ENCODE measurements at places on chromosomes 6 and 20. TPM values are rescaled to one million over a fixed set of nuclear protein-coding genes. Genes with fewer than 3 reads are reported as not detected.

DNA sequence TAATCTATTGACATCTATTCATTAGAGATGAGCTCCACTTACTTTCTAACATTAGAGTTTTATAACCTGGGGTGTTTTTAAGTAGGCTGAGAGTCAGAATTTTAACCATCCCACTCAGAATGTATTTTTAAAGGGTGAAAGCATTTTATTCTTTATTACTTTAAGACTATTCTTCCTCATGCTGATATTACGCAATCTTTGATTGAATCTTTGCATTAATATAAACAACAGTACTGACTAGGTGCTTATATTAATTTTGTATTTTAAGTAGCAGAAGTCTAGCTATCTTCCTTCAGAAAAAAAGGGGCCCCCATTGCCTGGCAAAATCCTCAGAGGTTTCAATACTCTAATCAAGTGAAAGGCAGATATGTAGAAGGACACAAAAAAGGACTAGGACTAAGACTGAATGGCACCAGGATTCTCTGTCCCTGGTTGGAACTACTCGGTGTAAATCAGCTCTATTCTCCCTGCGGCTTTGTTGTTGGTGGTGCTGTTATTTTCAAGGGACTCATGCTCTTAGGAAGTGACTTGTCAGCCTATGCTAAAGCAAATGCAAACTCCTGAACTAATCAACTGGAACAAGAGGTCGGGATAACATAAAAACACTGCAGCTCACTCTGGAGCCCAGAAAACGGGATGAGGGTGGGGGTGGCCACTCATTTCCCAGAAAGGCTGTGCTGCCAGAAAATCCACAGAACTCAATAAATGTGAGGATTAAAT, 1324.4 kb downstream of the GRIK2 start:
- DNase-seq: no peak

DNA sequence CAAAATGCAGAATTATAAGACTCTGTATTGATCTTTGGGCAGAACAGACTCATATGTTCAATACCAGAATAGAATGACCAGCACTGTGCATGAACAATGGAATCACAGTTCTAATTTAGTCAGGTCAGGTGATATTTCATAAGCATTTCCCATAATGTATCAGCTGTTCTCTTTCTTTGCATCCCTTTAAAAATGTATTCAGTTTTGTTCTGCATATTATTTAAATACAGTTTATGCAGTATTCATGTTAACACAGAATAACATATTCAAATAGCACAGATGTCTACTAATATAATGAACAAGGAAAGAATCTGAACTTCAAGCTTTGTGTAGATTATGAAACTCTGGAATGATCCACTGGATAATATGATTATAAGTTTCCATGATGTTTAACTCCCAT, 128.5 kb downstream of the LAMP5 start:
- no peak for DNase-seq

DNA sequence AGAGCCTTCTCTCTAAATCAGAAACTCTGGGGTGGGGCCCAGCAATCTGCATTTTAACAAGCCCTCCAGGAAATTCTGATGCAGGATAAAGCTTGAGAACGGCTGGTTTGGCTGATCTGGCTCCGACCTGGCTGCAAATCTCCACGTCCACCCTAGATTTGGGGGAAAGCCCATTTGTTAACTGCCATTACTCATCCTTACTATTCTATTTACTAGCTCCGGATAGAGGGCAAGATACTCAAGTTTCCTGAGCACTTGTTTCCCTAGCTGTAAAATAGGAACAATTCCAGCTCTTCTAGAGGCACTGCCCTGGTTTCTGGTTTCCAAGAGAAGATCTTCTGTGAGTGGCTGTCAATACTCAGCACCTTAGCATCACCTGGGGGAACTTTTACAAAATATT, 44.4 kb downstream of the DAAM2 start:
- no peak for DNase-seq

DNA sequence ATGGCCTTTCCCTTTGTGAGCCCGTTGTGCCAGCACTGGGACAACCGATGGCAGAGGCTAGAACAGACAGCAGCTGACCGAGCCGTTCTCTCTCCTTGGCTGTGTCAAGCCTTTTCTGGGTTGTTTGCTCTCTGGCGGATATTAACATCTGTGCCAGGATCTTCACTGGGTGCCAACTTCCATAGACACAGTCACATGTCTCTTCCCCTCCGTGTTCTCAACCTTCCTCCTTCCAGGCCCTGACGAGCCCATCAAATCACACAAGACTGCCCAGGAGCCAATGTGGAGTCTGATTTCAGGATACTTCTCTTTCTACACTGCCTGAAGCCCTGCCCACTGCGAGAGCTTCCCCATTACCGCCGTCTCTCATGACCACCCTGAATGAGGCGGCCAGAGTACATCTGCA, 111.0 kb upstream of the RALGAPA2 start:
- no peak for DNase-seq

DNA sequence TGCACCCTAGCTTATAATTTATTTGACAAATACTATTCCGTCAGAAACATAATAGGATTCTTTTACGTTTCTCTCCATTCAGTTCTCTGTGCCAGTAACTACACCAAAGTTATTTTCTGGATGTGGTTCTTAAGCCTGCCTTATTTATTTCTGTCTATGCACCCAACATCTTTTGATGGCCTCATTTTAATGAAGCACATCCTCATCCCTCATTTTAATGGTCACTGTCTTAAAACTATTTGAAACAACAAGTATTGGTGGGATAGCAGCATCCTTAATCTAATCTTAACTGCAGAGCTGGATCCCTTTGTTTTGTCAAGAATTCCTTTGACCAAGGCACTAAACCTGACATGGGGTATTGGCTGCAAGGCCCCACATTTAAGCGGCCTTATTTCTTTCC, 11.0 kb downstream of the FAM135A start:
- DNase-seq: no peak

DNA sequence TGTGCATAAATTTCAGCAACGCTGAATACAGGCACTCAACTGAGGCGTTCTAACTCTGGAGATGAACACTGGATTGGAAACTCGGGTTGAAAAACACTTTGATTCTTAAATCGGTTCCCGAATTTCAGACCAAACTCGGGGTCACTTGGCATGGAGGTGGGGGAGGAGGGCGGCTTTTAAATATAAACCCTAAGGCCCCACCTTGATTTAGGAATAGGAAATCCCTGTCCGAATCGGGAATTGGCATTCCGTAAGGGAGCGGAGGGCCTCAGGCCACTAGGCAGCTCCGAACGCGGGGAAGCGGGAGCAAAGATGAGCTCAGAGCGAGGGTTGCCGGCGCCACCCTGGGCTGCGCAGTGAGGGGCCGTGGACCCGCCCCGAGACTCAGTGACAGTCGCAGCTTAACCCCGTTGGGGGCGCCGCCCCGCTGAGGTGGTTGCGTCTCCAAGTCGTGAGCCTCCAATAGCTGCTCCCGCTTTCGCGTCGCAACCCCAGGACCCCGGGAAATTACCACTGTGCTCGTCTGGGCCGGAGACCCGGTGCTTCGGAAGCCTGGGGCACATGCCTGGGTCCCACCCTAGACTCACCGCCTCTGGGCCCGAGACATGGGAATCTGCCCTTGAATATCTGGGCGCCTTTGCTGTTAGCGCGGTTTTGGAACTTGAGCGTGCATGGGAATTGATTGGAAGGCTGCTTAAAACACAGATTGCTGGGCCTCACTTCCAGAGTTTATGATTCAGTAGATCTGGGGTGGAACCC, 4.6 kb upstream of the SIM1 start:
- DNase-seq: no peak

DNA sequence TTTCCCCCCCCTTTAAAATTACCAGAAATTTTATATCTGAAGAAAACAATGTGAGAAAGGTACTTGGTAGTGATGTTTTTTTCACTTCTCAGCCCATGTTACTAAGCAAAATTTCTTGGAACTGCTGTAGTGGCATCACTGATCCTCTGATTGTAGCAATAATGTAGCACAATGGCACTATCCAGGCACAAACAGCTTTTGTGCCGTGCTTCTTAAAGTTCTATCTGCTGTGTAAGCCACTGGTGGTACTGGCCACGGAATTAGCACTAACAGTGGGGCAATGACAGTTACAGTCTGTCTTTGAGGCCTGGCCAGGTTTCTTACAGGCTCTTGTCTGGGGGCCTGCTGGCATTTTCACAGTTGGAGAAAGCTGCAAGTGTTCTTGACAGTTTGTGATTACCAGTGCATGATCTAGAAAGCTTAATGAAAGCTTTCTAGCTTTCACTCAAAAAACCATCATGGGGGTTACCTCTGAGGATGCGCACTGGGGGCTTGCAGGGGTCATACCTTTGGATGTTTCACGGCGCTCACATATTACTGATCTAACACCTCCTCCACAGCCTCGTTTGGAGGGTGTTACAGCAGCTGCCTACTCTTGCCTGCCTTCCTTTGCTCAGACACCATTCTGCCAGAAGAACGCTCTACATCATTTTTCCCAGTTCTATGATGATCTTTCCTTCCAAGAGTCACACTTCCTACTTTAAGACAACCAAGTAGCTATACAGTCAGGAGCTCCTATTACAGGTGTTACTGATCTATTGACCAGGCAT, 58.4 kb upstream of the ARMH2 start:
- DNase-seq: no peak

- DNase-seq: no peak
Observed at GRCh38 chr6:106600329-106600728, 29.0 kb downstream of the RTN4IP1 start.

GRCh38 chr20:47438464-47439381, 63.0 kb upstream of the NCOA3 start:
- DNase-seq: peak; percentile 34

DNA sequence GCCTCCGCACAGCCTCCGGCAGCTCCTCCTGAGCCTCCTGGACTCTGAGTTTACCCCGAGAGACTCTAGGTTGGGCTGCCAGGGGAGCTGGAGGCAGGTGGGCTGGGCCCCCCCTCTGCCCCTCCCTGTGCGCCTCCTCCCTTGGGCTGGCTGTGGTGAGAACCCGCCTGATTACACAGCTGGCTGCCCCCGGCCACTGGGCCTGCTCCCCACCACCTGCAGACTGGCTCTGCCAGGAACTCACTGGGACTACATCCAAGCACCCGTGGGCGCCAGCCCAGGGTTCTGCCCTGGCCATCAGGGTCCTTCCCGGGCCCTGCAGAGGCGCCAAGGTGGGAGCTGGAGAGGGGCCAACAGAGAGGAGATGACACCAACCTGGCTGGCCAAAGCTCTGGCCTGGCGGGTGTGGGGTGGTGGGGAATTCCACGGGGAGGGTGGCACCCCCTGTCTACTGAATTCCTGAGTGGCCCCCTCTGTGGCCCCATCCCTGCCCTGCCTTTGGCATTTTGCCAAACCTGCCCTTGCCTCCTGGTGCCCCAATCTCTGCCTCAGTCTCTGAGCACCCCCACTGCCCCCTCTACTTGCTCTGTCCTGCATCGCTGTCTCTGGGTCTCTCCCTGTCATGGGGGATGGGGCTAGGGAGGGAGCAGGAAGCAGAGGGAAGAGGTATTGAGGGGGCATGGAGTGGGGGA, 21.9 kb upstream of the CDH22 start:
- no peak for DNase-seq

DNA sequence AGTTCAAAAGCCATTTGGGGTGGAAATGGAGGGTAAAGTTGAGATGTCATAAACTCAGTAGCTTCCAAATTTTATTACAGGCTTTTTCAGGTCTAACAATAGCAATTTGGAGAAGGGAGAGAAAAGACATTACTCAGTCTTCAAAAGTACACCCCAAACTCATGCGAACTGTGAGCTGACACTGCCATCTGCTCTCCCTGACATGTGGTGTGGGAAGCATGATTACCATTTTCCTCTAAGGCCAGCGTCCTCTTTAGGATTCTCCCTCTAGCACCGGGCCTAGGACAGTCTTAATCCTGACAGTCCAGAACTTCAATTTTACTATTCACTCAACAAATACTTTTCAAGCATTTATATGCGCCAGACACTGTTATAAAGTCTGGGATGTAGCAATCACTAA, 536.0 kb upstream of the JARID2 start:
- no peak for DNase-seq

DNA sequence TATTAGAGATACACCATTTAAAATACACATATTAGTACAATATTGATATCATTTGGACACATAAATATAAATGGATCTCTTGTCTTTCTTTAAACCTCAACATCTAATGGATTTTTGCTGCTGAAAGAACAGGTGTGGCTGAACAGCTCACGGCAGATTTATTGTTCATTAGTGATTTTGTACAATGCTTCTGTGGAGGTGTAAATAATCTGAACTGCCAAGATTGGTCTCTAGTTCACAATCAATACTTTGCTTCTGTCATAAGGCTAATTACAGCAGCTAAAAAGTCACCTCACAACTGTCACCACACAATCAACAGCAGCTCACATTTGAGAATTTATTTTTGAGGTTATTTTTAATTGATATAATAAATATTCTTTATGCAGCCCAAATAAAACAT, 162.0 kb upstream of the SIM1 start:
- no peak for DNase-seq

DNA sequence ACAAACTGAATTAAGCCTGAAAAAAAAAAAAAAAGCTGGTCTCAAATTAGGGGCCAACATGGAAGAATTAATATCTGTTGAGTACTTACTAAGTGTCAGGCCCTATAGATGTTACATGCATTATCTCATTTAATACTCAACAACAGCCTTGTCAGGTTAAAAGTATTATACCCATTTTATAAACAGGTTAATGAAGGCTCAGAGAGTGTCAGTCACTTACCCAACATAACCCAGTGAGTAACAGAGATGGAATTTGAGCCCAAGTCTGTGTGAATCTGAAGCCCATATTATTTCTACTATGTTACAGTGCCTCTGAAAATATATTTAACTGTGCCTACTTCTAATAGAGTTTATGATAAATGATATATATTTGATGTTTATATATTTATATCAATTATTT, 11.3 kb upstream of the EIF2S2 start:
- no peak for DNase-seq

- no peak for DNase-seq
Observed at GRCh38 chr20:38726804-38727606, 2.7 kb downstream of the SLC32A1 start.

DNA sequence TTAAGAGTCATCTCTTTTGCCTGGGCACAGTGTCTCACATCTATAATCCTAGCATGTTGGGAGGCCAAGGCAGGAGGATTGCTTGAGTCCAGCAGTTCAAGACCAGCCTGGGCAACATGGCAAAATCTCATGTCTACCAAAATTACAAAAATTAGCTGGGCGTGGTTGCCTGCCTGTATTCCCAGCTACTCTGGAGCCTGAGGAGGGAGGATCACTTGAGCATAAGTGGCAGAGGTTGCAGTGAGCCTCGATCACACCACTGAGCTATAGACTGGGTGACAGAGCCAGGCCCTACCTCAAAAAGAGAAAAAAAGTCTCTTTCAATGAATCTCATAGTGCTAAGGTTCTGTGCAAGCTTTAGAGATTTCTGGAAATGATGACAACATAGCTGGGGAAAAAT, 1.5 kb downstream of the HLA-DRB1 start:
- DNase-seq: no peak

DNA sequence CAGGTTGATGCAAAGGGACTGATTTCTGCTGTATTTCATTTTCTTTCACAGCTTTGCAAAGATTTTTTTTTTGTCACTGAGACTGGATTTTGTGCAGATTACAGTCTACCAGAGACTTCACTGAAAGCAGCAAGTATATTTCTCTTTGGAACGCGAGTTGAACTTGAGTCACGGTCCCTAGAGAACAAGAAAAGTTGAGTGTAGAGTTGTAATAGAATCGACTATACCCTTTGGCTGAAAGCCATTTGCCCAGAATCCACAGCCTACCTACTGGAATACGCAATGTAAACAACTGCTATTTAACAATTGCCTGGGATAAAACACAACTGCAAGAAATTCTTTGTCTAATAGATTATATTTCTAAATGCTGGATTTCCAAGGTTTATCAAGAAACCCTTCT, 520.6 kb downstream of the HDGFL1 start:
- no peak for DNase-seq

Gene LHFPL5
- total RNA-seq: not detected

Gene SSTR4
- not detected for total RNA-seq

Gene TREM2
- 22.0 TPM for total RNA-seq

Gene EBF4
- 10.3 TPM for total RNA-seq

Gene PGK2
- total RNA-seq: not detected

Gene SLC13A3
- 1.0 TPM for total RNA-seq

Gene OLIG3
- not detected for total RNA-seq

Measured in upper lobe of left lung (tissue), 6 donors.